ENCODE measurements at places on chromosomes 3 and 15.

DNA sequence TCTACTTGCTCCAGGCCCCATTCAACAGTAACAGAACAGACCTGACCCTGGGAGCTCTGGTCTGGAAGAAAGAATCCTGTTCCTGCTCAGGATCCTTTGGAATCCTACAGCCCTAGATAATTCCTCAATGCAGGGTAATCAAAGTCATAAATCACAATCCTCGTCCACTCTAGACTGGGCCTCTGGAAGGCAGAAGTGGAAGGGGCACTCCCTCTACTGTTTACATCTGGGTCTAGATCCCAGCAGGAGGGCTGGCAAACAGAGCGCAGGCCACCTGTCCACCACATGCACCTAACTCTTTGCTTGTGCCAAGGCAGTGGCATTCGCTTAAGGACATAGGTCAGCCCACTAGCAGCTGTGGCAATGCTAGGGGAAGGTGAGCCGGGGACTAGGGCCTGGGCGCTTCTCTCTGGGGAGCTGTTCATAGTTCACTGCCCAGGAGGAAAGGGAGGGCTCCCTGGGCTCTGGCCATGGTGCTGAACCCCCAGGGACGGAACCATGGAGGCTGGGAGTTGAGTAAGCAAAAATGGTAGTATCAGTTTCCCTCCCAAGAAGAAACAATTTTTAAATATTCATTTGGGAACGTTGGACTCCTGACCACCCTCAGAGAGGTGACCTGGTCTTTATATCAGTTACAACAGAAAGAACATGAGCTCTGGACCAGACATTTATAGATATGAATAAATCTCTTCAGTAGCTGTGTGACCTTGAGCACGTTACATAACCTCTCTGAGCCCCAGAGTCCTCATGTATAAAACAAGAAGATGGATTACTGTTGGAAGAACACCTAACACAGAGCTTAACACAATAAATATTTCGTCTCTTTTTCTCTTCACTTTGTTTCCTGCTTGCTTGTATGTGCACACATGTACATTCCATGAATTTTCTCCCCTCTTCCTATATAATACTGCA is 90.2 kb downstream of the NTRK3 start:
- peak; percentile 42 for DNase-seq

DNA sequence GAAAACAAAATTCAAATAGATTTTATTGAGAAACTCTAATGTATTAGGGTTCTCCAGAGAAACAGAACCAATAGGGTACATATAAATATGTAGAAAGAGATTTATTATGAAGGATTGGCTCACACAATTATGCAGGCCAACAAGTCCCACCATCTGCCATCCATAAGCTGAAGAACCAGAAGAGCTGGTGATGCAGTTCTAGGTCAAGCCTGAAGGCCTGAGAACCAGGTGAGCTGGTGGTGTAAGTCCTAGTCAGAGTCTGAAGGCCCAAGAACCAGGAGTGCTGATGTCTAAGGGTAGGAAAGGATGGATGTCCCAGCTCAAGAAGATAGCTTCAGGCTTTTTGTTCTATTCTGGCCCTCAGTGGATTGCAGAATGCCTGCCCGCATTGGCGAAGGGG is 2.6 kb upstream of the NFKBIZ start:
- no peak for DNase-seq

DNA sequence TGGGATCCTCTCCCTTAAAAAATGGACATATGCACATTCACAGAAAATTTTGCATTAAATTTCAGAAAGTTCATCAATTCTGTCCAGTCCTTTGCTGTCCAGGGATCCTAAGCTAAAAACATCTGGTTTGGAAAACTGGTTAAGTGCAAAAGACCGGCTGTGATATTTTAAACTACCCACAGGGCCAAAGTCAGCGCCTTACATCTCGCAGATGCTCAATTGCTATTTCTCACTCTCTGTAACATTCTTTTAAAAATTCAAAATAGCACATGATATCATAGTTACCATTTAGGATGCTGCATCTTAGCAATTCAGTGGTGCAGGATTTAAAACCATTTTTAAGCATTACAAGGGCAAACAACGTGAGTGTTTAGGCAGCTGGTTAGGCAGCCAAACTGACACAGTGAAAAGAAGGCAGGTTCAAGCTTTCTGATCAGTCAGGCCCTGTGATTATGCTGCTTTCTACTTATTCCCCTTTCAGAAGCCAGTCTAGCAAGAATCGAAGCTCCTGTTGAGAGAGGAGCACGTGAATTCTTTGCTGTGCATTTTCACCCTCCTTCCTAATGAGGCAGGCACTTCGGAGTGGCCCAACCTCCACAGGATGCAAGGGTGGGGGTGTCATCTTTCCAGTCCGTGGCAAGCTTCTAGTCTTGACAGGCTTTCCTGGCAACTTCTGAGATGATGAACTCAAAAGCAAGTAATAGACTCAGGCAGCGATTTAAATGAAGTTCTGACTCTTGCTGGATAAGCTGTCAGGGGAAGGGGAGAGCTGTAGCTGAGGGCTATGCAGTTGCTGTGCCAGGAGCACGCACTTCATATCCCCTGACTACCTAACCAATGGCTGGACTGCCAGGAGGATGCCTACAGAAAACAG is 8.8 kb downstream of the PRICKLE2 start:
- peak; percentile 76 for DNase-seq

GRCh38 chr3:55746808-55747413 is 259.8 kb upstream of the WNT5A start:
- peak; percentile 10 for DNase-seq

DNA sequence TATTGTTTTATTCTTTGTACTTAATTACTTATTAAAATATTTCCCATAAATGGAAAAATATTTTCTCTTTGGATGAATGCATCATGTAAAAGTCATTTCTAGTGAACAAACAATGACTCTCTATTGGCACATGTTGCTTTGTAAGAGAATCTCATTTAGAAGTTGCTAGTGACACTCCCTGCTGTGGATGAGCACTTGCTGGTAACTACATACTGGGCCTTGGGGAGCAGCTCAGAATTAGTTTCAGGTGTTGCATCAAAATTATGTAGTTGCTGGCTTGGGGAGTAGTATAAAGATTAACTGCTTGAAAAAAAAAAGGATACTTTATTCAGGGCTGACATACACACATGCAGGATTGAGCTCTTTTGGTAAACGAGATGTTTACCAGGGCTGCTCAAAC is 80.3 kb upstream of the KCNAB1 start:
- no peak for DNase-seq

DNA sequence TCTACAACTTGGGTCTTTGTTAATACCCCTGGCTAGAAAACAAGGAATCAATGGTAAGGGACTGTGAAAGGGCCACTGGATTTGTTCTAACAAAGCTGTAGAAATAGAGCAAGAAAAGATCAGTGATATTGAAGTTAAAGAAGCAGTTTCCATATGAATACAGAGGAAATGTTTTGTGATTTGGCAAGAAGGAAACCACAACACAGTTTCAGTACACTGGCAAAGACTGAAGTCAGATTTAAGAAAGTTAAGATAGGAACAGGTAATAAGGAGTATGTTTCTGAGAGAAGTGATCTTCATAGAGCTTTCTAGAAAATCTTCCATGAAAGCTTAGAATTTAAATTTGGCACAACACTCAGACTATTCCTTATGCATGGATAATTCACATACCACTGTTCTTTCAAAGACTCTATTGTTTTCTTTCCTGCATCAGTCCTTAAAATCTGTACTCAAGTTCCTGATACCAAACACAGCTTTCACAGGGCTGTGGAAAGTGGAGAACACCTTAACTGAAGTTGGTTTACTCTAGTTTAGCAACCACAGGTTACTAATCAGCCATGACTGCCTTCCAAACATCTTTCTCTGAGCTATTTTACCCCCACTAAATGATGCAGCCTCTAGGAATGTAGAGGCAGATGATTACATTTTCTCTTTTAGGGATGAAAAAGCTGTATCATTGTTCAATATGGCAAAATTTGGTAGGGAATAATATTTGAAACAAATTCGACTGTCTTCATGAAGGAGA is 32.4 kb upstream of the ALCAM start:
- DNase-seq: peak; percentile 74

- DNase-seq: no peak
Measured at GRCh38 chr3:16494094-16494493, 19.4 kb downstream of the RFTN1 start.

- peak; percentile 26 for DNase-seq
Measured at GRCh38 chr3:23806534-23807423, 1.0 kb downstream of the UBE2E1 start.

- DNase-seq: no peak
Measured at GRCh38 chr3:10509325-10509724, 3.9 kb upstream of the ATP2B2 start.

- no peak for DNase-seq
Measured at GRCh38 chr15:71139241-71139640, 24.0 kb downstream of the THSD4 start.

Measured in fibroblast of skin of right biceps (primary cell).